Activated CD4-positive, alpha-beta T cell treated with anti-CD3 and anti-CD28 coated beads for 36 hours (primary cell): ENCODE measurements at places on chromosomes 4 and X. TPM values are rescaled to one million over a fixed set of nuclear protein-coding genes. Genes with fewer than 3 reads are reported as not detected.

The TCEAL4 gene
- 17.1 TPM for total RNA-seq

The MTTP gene
- total RNA-seq = 0.16 TPM

The MRPL1 gene
- 61.1 TPM for total RNA-seq

The IL13RA2 gene
- total RNA-seq = not detected

GRCh38 chrX:108088511-108088910 is 2.8 kb downstream of the PSMD10 start:
- no peak for DNase-seq

- no peak for DNase-seq
Observed at GRCh38 chr4:89056292-89056952, 563 bp downstream of the FAM13A start.

DNA sequence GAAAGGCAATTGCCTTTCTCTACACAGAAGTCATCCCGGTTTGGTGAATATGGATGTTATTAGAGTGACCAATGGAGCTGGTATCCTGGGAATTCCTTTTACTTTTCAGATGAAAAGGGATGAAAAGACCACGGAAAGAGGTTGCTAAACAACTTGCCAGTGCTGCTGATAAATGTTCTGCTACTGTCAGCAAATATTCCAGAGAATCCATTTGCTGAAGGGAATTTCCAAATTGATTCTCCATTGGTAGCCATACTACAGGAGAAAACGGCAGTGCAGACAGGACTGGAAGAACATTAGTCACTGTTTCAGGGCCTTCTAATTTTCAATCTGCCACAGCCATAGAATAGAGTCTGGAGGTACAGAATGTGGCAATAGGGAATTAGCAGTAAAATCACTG is 451.5 kb downstream of the PCDH11X start:
- DNase-seq = no peak

DNA sequence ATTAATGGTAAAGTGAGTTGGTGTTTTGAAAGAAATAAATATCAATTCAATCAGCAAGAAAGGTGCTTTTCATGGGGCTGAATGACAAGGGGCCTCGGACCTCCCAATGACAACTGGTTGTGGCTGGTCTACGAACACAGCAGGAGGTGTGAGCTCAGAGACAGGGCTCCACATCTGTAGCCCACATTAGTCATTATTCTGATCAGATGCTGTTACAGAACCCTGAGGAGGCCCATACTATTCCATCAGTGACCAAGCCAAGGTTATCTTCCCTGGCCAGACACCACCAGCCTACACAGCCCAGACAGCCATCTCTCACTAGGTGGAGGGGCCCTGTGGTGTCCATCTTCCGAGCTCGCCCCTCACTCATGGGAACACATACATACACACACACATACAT is 168.8 kb downstream of the SH3KBP1 start:
- DNase-seq = no peak

DNA sequence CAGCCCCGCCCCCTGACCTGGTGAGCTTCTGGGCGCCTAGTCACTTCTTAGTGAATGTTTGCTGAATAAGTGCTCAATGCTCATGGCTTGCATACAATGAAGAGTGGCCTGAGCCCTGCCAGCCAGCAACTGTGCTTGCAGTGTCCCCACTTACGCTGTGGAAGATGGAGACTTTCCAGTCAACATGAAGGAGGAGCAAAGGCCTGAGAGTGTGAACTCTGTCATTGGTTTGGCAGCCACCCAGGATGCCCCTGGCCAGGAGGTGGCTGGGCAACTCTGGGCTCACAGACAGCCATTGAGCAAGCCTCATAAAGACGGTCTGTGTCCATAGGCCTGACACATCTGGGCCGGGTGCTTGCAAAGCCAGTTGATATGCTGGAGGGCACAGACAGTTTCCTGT is 72.1 kb upstream of the MAMLD1 start:
- no peak for DNase-seq

- peak; percentile 15 for DNase-seq
Observed at GRCh38 chrX:41734530-41734929, 10.5 kb downstream of the GPR82 start.

DNA sequence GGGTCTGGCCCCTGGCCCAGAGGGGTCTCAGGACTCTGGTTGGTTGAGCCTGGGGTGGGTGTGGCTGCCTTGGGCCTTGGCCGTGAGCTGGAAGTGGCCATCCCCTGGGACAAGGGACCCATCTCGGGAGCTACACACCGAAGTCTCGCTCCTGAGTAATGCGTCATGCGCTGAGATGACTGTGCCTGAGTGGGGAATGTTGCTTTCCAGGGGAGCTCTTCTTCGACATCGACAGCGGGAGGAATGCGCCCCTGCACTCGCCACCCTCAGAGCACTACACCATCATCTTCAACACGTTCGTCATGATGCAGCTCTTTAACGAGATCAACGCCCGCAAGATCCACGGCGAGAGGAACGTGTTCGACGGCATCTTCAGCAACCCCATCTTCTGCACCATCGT is 38.5 kb downstream of the CCNQ start:
- DNase-seq = no peak

- DNase-seq = no peak
Observed at GRCh38 chr4:159762672-159763071, 659.8 kb downstream of the RAPGEF2 start.

DNA sequence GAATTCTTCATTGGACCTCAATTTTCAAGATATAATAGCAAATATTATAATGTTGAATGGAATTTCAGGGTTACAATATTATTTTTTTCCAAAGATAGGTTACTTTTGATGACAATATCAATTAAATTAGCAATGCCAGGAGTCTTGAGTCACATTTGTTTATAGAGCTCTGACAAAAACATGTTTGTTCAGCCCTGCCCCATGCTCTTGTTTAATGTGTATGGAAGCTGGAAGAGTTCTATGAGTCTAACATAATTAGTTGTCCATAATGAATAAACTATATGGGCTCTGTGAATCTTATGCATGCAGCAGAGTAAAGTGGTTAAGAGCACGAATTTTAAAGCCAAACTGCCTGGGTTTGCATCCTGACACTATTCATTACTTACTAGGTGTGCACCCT is 22.9 kb upstream of the ALB start:
- DNase-seq = no peak

DNA sequence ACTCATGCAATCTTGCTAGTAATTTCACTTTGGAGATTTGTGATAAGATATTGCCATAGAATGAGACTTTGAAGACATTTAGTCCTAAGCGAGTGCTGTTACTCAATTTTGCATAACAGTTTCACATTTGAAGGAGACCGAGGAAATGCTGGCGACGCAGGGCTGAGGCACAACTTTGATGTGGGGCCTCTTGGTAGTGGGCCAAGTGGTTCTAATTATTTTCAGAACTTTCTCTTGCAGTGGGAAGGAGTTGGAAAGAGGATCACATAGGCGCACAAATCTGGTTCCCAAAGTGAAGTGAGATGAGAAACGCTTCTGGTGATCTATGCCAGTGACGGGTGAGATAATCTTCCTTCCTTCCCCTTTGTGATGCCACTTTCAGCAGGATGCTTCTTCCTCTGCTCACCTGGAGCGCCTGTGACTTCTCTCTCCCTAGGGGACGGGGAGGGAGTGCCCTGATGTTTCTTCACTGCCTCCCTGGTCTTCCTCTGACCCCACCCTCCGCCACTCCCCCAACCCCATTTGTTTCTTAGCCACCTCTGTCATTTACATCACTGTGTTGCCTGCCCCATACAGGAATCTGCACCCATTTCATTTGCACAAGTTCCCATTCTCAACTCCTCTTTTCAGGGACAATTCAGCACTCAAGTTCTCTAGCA is 138.9 kb upstream of the MID1 start:
- no peak for DNase-seq

DNA sequence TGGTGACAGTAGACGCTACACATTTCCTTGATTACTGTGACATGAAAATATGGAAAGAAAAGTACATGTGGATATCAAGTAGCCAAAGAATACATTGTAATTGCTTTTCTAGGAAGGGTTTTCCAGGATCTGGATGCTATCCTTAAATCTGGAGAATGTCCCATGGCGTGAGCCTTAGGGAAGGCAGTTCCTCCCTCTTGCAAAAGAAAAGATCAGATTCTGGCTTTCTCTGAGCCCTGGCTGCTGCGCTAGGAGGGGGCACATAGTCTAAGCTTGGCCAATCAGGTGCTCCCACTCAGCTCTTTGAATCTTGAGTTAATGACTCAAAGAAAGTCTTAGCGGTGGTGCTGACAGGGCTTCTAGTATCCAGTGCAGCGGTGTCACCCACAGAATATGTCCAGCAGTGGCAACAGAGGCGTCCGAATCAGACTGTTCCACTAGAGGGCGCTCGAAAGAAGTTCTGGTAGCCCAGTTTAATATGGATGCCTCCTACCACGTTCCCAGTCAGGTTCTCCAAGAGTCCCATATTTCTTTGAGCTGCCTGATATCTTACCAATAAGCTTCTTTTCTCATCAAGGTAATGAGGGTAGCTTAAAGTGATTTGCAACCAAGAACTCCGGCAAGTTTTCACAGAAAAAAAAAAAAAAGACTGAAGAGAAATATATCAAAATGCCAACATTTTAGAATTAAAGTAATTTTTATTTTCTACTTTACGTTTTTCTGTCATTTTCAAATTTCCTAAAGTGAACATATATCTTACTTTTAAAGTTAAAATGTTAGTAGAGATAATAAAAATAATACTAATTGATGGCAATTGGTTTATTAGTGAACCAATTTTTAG is 213.4 kb upstream of the S100G start:
- DNase-seq = peak; percentile 77

DNA sequence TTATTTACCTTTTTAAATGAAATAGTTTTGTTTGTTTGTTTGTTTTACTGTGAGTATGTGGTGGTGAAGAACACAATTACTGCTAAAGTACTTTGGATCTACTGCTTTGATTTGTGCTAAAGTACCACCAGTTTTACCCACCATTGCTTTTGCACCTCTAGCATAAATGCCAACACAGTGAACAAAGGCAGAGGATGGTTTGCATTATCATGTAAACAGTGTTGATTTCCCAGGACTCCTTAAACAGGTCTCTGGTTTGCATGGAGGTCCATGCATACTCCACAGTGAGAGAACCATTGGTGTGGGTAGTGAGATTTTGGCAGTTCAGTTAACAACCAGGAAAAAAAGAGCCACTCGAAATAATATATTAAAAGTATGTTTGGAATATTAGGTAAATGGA is 11.0 kb downstream of the FAT4 start:
- no peak for DNase-seq
